ENCODE measurements at places on chromosomes 2 and 18. TPM values are rescaled to one million over a fixed set of nuclear protein-coding genes. Genes with fewer than 3 reads are reported as not detected.

Gene CELF4
- 0.52 TPM for total RNA-seq

Gene FBXO15
- total RNA-seq = not detected

Gene TMEM131
- total RNA-seq = 29.0 TPM

Gene TMEM185B
- 22.9 TPM for total RNA-seq

Gene KIAA2012
- not detected for total RNA-seq

- no peak for DNase-seq
These were observed 649 bp downstream of the FECH start for GRCh38 chr18:57585855-57586250.

- DNase-seq = no peak
These were observed 31.4 kb upstream of the KCNG2 start for GRCh38 chr18:79766308-79766707.

- no peak for DNase-seq
These were observed 16.9 kb upstream of the CYBRD1 start for GRCh38 chr2:171505374-171505773.

- DNase-seq = no peak
These were observed 13.5 kb upstream of the C2orf15 start for GRCh38 chr2:99127981-99128380.

- no peak for DNase-seq
These were observed 300.4 kb downstream of the KCNS3 start for GRCh38 chr2:18178736-18179349.

GRCh38 chr18:32934201-32934600, 161.4 kb upstream of the KLHL14 start:
- no peak for DNase-seq

- no peak for DNase-seq
These were observed 4.1 kb upstream of the WDR7 start for GRCh38 chr18:56647071-56647470.

DNA sequence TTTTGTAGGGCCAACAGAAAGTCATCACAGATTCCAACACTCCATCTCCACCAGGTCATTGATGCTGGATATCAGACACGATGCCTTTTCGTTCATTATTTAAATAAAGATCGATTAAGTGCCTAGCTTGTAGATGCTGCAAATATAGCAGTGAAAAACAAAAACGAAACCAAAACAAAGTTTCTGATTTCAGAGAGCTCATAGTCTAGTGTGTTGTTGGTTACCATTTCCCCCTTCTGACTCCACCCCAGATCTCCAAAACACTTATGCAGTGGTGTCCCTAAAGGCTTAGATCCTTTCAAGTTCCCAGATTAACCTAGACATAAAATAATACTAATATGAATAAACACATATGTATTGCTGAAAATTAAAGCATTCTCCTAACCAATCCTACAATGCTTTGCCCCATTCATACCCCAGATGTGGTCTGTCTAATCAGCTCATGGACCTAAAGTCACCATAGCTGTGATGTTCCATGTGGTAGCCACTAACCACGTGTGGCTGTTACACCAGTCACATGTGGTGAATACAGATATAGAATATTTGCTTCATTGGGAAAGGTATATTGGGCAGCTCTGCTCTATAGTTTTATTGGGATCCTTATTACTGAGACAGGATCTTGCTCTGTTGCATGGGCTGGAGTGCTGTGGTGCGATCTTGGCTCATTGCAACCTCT, 787.2 kb downstream of the TDRD15 start:
- DNase-seq = no peak

- DNase-seq = no peak
These were observed 333.7 kb downstream of the AGAP1 start for GRCh38 chr2:235827585-235827992.

DNA sequence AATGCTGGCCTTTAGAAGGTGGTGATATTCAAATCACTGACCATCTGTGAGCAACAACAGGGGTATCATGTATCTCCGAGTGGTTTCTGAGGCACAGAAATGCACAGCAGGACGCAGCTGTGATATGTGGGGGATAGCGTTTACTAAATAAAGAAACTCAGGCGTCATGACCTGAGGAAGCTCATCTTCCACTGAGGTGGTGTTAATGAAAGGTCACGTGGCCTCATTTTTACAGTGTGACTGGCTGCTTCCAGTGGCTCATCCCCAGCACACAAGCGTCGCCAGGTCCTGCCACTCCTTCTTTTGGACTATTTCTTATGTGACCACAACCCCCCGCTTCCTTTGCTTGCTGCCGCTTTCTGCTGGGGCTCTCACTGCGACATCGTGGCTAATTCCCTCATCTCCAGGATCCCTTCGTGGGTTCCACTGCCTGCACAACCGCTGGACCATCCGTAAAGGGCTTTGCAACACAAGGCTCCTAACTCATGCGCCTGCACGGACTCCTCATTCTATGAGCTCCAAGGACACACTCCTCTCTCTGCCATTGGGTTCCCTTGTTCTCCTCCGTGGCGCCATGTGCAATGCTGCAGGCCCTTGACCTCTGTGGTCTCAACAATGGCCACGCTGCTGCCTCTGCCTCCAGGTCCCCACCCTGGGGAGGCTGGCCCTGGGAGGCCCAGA, 109.3 kb downstream of the MBP start:
- no peak for DNase-seq

DNA sequence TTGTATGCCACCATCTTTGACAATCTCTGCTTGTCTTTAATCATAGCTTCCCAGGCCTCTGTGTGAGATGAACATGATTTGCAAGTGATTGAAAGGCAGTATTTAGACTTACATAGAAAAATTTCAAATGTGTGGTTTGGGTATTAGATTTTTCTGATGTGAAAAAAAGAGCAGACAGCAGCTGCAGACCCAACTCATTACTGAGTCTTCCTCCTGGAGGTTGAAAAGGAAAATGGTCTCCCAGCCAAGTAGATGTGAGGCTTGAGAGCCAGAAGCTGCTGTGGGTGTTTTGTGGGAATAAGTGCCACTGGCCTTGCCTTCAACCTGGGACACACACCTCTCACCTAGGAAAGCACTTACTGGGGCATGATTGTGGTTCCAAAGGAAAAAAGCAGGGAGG, 92.5 kb downstream of the KCTD18 start:
- no peak for DNase-seq

GRCh38 chr2:238790833-238791230, 57.1 kb upstream of the TWIST2 start:
- DNase-seq = no peak

DNA sequence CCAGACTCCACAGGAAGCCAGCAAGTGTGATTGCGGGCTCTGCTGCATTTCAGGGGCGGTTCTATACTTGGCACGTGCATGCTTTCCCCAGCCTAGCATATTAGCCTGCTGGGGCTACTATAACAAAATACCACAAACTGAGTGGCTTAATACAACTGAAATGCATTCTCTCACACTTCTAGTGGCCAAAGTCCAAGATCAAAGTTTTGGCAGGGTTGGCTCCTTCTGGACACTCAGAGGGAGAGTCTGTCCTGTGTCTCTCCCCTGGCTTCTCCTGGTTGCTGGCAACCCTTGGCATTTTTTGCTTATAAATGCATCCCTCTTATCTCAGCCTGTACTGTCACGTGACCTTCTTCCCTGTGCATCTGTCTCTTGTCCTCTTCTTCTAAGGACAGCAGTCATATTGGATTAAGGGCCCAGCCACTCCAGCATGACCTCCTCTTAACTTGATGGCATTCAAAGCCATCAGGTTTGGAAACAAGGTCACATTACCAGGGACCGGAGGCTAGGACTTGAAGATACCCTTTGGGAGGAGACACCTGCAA, 138.7 kb downstream of the RNF152 start:
- no peak for DNase-seq

DNA sequence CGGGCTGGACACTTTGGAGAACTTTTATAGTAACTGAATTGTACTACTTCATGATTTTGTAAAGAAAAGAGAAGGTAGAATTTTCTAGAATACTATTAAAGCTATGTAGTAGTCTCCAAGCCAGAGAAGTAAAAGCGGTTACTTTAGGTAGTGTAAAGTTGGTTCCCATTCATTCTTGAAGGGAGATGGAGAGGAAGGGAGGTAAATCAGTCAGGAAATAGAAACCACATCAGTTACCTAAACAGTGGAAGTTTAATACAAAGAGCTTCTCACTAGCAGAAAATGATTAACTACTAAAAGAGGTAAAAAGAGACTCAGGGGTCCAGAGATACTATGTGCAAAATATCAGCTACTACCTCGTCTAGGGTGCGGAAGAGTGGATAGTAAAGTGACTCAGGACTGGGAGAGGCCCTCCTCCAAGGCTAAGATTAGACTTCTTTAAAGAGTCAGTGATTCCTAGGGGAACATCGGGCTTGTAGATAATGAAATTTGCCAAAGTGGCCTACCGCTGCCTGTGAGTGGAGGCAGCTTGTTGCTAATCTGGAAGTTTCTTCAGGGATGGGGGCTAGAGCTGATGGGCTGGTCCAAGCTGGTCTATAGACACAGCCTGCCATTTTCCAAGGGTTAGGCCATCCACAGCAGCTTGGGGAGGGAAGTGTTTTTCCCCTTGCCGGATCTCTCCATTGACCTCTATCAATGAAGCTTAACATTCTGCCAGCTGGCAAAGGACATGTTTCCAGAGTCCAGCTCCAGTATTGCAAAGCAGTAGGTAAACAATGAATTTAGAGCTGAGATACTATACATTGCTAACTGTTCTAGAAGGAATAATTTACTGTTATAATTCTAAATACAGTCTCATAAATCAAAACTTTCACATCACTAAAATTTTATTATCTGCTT, 246.4 kb upstream of the BOD1L2 start:
- no peak for DNase-seq

GRCh38 chr2:145036421-145037011, 516.6 kb upstream of the ZEB2 start:
- DNase-seq = no peak

GRCh38 chr2:219449609-219450008, 15.0 kb downstream of the SPEG start:
- DNase-seq = no peak

GRCh38 chr18:58692422-58693185, 21.3 kb downstream of the MALT1 start:
- no peak for DNase-seq

- no peak for DNase-seq
These were observed 129.3 kb upstream of the UNC80 start for GRCh38 chr2:209642146-209642820.

- DNase-seq = peak; percentile 31
These were observed 8.8 kb downstream of the GKN2 start for GRCh38 chr2:68943581-68944568.

DNA sequence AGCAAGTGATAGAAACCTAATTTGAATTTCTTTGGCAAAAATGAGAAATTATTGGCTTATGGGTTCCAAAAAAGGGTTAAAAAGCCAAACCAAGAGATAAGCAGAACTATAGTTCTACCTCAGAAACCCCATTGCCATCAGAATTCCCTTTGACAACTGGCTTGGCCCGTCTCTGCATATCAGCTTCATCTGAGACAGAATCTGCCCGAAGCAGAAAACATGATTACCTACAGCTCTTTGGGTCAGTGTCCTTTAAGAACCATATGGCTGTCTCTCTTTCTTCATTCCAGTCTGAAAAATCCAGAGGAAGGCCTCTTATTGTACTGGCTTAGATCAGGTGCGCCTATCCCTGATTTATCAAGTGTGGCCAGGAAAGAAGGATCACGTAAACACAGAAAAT, 49.8 kb upstream of the AGPS start:
- DNase-seq = no peak

DNA sequence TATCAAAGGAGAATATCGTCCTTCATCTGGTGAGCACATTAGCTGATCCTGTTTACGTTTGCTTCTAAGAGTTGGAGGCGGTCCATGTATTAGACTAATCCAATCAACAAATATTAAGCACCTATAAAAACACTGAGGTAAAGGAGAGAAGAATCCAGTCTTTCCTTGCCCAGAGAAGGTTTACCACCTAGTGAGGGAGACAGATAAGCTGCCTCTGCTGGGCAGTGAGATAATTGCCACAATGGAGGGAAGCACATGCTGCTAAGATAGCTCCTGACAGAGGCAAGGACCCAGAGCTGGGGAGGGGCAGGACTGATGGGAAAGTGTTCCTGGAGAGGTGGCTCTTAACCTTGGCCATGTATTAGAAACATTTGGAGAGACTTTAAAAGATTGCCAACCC, 36.7 kb upstream of the ST8SIA5 start:
- DNase-seq = no peak

DNA sequence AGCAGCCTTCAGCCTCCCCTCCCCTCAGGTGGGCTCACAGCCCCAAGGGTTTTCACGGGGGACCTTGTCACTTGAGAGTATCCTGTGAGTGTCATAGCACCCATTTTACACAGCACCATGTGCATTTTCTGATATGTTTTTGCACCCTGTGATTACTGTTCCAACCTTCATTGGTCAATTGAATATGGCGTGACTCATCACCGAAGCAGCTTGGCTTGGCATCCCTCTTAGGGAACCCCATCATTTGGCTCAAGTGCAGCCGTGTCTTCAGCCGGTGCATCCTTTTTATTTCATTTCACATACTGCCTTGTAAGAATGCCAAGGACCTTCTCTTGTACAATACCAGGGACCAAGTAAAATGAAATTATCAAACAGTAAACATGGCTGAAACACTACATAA, 57.6 kb downstream of the NPAS2 start:
- DNase-seq = no peak

- DNase-seq = no peak
These were observed 32.3 kb downstream of the TBR1 start for GRCh38 chr2:161448431-161448830.

DNA sequence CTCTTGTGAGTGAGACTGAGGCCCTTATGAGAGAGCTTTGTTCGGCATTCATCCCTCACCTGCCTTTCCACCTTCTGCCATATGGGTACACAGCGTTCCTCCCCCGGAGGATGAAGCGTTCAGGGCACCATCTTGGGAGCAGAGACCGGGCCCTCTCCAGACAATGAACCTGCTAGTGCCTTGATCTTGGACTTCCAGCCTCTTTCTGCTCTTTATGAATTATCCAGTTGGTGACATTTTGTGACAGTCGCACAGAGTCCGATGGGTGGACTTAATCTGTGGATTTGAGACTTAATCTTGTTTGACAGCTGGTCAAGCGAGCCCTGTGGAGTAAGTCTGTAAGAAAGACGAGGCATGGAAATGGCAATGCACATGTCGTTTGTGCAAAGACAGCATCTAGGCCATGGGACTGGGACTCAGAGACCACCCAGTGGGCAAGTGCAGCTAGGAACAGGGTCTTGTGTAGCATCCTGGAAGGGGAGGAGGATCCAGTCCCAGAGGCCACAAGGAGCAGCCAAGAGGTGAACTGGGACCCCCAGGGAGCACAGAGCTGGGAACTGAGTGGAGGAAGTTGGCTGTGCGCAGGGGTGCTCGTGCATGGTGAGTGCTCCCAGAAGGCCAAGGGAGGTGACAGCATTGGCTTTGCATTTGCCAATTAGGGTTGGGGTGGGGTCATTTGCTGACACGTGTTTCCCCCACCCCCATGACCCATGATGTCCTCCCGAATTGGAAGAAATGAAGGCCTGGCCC, 69.5 kb upstream of the HDAC4 start:
- DNase-seq = no peak

- no peak for DNase-seq
These were observed 39.2 kb upstream of the ZNF385B start for GRCh38 chr2:179900655-179901054.
